ENCODE measurements at places on chromosomes 6 and 20. TPM values are rescaled to one million over a fixed set of nuclear protein-coding genes. Genes with fewer than 3 reads are reported as not detected.
A peak's percentile ranks its signal among the peaks of the same experiment; 100 is the strongest.

The BACH2 gene
- total RNA-seq, result 5.9 TPM

The MACROD2 gene
- total RNA-seq, result 3.9 TPM

The CEP43 gene
- total RNA-seq, result 33.8 TPM

The BTN3A1 gene
- 5.1 TPM for total RNA-seq

The SLC35F1 gene
- 10.0 TPM for total RNA-seq

The KCNK5 gene
- total RNA-seq, result 44.3 TPM

The BANF2 gene
- not detected for total RNA-seq

The FOXP4 gene
- total RNA-seq, result 13.3 TPM

The SLC22A1 gene
- total RNA-seq, result 0.45 TPM

The LRFN2 gene
- total RNA-seq, result 2.3 TPM

DNA sequence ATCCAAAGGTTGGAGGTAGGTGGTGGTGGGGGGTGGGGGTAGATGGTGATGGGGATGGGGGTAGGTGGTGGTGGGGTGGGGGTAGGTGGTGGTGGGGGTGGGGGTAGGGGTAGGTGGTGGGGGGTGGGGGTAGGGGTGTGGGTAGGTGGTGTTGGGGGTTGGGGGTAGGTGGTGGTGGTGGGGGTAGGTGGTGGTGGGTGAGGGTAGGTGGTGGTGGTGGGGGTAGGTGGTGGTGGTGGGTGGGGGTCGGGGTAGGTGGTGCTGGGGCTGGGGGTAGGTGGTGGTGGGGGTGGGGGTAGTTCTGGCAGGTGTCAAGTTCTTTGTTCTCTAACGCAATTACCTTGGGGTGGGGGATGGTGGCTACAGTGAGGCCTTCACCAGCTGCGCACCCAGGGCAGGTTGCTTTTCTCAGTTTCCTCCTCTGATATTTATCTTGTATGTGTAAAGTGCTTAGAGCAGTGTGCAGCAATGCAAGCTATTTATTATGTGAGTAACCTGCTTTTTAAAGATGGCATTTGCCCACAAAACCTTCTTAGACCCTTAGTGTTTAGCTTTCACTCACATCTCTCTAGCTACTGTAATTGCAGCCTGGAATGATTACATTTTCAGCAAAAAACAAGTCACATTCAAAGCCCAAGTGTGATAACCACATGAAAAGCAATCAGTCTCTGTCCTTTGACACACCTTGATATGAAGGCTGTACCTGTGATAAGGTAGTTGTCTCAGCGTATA is 8.2 kb upstream of the CCDC167 start:
- DNase-seq, result no peak

DNA sequence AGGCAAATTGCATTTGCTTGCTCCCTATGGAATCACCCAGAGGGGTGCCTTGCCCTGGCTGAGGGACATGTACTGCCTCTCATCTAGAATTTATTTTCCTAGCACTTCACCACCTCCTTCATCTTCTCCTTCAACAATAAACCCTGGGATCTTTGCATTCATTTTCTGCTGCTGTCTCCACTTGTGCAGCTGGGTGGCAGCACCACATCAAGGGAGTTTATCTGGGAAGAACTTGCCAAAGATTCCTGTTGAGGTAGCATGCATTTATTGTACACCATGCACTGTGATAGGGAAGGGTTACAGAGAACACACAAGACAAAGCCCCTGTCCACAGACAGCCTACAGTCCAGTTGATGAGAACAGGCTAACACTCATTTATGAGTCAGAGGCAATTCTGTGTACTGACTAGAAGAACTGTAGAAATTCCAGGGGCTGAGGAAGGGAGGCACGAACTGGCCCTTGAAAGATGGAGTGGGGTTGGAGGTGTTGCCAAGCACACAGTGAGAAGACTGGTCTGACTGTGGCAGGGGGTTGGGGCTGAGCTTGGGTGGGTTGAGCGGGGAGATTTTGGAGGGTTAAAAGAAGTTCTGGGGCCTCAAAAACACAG is 17.5 kb downstream of the C20orf173 start:
- DNase-seq, result no peak

DNA sequence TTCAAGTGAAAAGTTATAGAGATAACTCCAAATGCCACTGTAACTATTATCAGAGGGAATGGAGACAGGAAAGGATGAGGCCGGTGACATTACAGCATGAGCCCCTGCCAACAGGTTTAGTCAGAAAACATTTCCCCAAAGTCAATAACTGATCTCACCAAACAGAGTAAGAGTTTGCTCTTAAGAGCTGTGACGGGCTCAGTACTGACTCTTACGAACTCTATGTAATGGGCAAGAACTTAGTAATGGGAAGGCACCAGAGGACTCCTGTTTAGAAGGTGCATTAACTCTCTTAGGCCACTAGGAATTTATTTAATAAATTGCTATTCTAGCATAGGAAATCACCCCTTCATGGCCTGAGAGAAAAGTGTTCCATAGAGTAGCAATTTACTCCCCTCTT is 76.8 kb downstream of the SAMD5 start:
- no peak for DNase-seq

DNA sequence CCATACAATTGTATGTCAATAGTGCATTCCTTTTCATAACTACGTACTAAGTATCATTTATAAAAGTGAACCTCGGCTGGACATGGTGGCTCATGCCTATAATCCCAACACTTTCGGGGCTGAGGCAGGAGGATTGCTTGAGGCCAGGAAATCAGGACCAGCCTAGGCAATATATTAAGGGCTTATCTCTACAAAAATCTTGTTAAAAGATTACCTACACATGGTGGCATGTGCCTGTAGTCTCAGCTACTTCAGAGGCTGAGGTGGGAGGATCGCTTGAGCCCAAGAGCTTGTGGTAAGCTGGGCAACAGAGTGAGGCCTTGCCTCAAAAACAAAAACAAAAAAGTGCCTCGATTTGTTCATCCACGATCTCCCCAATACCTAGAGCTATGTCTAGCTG is 449.7 kb upstream of the SULF2 start:
- DNase-seq, result no peak

GRCh38 chr20:8082025-8082424 is 50.0 kb upstream of the PLCB1 start:
- no peak for DNase-seq

GRCh38 chr20:63402860-63403220 is 41.7 kb upstream of the CHRNA4 start:
- no peak for DNase-seq

DNA sequence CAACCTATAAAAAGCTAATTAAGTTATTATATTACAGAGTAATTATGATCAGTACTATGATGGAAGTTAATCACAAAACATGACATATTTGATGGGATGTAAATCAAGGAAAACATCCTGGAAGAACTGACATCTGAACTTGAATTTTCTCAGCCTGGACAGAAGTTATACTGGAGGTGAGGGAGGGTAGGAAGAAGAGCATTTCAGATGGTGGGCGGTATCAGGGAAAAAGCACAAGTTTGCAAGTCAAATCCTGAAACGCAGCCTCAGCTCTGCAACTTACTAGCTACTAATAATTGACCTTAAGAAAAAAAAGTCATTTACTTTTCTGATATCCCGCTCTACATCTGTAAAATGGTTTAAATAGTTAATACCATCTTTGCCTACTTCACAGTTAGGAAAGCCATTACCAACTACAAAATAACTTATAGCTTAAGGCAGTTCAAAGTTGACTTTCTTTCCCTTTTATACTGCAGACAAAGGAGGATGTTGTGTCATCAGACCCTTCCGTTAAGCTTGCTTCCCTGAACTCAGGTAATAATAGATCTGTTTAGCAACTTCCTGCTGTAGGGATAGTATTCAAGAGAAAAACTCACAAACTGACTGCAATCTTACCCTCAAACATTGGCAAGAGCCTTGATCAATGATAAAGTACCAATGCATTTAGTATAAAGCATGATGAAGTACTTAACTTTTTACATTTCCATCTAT is 21.0 kb downstream of the NOL7 start:
- no peak for DNase-seq

- no peak for DNase-seq
Observed at GRCh38 chr6:33377171-33377570, 14.5 kb upstream of the KIFC1 start.

DNA sequence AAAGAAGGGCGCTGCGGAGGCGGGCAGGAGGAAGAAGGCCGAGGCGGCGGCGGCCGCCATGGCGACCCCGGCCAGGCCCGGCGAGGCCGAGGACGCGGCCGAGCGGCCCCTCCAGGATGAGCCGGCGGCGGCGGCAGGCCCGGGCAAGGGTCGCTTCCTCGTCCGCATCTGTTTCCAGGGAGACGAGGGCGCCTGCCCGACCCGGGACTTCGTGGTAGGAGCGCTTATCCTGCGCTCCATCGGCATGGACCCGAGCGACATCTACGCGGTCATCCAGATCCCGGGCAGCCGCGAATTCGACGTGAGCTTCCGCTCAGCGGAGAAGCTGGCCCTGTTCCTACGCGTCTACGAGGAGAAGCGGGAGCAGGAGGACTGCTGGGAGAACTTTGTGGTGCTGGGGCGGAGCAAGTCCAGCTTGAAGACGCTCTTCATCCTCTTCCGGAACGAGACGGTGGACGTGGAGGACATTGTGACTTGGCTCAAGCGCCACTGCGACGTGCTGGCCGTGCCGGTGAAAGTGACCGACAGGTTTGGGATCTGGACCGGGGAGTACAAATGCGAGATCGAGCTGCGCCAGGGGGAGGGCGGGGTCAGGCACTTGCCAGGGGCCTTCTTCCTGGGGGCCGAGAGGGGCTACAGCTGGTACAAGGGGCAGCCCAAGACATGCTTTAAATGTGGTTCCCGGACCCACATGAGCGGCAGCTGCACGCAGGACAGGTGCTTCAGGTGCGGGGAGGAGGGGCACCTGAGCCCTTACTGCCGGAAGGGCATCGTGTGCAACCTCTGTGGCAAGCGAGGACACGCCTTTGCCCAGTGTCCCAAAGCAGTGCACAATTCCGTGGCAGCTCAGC is 780 bp downstream of the ZCCHC3 start:
- peak; percentile 65 for DNase-seq

- DNase-seq, result no peak
Observed at GRCh38 chr20:42706759-42707158, 482.9 kb downstream of the PTPRT start.

DNA sequence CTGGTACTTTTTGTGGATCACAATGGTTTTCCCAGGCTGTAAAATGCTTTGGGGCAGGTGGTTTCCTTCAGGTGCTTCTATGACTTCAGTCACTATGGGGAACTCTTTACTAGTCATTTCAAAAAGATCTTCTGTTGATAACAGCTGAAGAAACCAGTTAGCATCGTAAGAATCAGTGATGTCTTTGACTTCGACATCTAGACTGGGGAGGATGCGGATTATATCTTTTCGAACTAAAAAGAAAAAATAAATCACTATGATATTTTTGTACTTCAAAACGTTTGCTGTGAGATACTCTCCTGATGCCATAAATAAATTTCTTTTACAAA is 87.2 kb downstream of the THEMIS start:
- DNase-seq, result no peak

- DNase-seq, result no peak
Observed at GRCh38 chr6:110800839-110801196, 14.5 kb downstream of the CDK19 start.

- DNase-seq, result no peak
Observed at GRCh38 chr6:30555816-30556065, 548 bp downstream of the GNL1 start.

GRCh38 chr20:38196592-38196991 is 31.5 kb upstream of the TGM2 start:
- DNase-seq, result no peak

- DNase-seq, result no peak
Observed at GRCh38 chr6:112408522-112408921, 61.4 kb downstream of the RFPL4B start.

DNA sequence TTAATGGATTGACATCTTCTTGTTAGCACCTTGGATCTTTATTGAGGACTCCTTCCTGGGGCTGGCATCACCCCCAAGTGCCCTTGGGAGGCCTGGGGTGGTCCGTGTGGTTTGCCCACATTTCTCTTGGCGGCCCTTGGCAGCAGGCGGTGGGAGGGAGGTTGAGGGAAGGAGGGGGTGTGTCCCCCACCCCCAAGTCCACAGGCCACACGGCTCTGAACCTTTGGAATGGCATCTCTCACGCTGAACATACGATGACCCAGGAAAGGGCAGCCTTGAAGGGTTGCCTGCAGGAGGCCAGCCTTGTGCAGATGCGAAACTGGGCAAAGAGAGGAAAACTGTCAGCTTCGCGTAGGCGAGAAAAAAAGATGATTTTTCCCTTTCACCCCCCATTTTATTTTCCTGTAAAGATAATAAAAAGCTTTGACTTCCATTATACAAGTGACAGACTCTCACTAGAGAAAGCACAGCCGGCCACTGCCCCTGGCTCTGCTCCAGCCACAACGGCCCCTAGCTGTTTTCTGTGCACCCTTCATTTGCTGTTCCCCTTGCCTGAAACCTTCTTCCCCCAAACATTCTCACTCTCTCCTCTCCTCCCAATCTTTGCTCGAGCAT is 56.2 kb downstream of the SLC2A10 start:
- no peak for DNase-seq

DNA sequence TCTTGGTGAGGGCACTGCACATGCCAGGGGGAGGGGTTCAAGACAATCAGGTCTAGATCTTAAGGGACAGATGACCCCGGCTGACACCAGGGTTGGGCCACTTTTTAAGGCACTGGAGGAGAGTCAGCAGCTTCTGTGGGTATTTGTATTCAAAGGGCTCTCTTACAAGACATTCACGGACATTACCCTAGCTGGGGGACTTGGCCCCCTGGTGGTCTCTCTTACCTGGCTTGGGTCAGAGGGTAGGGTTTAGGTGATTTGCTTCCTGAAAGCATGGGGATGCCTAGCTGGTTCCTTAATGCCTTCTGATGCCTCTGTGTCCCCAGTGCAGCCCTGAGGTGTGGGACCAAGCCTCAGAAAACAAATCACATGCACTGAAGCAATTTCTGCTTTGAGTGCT is 354.7 kb downstream of the CDC5L start:
- no peak for DNase-seq

- no peak for DNase-seq
Observed at GRCh38 chr6:161356167-161356854, 82.5 kb upstream of the AGPAT4 start.

DNA sequence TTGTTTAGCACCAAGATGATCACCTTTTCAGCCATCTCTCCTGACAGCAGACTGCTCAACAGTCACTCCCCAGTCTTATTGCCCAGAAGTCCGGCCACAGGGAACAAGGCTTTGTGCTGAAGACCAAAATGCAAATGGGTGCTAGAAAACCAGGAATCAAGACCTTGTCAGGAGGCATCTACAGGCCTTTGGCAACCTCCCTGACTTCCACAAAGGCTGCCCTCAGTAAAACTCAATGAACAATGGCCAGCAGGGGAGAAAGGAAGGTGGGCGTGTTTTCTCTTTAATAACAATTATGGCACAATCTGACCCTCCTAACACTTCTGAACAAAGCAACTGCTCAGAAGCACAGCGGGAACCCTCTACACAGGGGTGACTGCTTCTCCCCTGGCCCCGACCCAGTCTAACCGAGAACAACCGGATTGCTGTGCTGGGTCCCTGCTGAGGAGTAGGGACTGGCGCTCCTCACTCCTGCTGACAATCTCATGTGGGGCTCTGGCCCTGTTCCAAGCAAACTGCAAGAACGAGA is 41.6 kb downstream of the PLCG1 start:
- peak; percentile 46 for DNase-seq

GRCh38 chr20:21101932-21102575 is 4.1 kb downstream of the LINC00237 start:
- no peak for DNase-seq

Measured in H1 (cell line).